Stimulated activated CD8-positive, alpha-beta memory T cell treated with anti-CD3 and anti-CD28 coated beads, Interleukin-4, amount 100 ng/mL, for 48 hours (primary cell): ENCODE measurements at places on chromosomes 16 and 17.

DNA sequence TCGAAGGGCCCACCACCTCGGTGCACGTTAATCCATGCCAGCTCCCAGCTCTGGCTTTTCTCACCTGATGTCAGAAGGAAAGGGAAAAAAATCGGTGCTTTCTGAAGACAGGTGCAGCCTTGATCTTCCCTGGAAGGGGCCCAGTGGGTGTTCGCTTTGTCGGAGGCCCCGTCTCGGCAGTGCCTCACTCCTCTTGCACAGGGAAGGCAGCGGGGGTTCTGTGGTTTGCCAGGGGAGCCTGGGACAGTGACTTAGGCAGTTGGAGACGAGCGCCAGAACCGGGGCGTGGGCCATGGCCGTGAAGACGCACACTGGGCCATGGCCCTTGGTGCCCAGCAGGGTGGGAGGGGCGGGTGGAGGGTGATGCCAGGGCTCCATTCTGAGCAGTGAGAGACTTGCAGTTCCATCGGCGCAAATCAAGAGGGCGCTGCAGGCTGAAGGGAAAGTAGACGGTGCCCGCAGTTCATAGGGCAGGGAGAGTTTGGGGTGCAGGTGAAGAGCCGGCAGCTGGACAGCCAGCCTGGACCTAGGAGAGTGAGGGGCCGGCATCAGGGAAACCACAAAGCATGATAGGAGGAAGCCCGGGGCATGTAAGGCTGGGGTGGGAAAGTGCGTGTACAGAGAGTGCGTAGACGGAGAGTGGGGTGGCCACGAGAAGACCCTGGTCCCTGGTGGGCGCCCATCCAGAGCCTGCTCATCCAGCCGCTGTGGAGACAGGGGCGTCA lies 101.3 kb upstream of the CHMP6 start:
- DNase-seq: no peak

GRCh38 chr17:32732296-32732642 lies 144.7 kb downstream of the MYO1D start:
- no peak for DNase-seq

GRCh38 chr16:75798714-75799113 lies 72.4 kb upstream of the CPHXL start:
- no peak for DNase-seq

DNA sequence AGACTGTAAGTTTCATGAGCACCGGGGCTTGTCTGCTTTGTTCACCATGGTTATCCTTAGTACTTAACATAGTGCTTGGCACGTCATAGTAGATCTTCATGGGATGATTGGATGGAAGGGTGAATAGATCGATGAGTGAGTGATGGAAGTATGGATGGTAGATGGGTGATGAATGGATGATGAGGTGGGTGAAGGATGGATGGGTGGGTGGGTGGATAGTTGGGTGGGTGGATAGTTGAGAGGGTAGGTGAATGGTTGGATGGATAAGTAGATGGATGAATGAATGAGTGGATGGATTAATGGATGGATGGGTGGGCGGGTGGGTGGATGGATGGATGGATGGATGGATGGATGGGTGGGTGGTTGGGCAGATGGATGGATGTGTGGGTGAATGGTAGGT lies 133.2 kb upstream of the PLCG2 start:
- DNase-seq: no peak

- no peak for DNase-seq
These were observed 21.6 kb upstream of the RASL10B start for GRCh38 chr17:35709874-35710273.
